ENCODE measurements at places on chromosomes 2 and 18.

DNA sequence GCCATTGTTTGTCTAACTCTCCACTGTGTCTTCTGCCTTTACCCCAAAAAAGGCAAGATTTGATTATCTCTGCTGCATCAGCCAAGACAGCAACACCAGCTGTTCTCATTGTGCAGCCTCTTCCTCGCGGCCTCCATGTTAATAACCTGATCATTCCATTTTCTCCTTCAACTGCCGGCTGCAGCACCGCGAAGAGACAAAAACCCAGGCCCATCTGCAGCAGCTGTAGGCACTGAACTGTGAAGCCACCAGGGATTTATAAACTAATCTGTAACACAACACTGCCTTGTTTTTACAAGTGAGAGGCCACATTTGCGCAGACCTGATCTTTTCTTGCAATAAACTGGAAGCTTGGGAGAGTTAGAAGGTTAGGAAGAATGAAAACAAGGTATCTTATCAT lies 147.8 kb downstream of the SATB2 start:
- no peak for DNase-seq

DNA sequence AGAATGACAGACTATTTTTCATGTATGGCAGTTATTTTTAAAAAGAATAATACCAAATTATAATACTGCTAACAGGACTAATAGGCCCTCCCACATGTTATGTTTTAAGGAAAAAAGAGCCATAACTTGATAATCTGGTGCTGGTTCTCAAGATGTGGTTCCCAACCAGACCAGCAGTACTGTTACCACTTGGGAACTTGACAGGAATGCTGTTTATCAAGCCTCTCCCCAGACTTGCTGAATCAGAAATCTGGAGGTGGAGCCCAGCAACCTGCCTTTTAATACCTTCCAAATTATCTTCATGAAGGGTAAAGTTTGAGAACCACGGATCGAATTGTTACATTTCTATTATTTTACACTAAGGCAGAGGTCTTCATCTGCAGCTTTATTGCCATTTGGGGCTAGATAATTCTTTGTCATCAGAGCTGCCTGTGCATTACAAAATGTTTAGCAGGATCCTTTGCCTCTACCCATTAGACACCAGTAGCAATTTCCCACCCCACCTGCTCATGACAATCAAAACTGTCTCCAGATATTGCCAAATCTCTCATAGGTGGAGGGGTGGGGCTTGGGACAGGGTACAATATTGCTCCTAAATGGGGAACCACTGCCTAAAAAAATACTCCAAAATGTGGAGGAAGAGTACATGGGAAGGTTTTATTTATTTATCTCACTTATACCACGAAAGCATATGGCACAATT lies 629.6 kb downstream of the ARHGAP15 start:
- no peak for DNase-seq

DNA sequence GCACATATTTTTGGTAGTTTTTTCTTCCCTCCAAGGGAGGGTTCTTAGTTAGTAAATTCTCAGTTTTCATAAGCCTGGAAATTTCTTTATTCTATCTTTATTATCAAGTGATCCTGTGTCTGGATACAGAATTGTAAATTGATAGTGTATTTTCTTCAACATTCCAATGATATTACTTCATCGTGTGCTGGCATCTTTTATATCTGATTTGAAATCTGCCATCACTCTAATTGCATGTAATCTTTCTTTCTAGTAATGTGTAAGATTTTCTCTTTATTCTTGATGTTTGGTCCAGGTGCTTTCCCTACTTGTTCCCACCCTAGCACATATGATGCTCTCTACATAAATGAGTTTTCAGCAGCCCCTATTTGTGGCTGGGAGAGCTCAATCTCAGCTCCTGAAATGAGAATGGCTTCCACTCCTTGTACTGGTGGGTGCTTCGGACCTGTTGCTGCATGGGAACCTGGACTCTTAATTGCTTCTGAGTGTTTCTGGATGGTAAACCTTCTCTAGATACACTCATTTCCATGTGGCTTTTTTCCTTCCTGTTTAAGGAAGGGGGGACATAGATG lies 102.7 kb downstream of the SMIM21 start:
- DNase-seq: no peak

DNA sequence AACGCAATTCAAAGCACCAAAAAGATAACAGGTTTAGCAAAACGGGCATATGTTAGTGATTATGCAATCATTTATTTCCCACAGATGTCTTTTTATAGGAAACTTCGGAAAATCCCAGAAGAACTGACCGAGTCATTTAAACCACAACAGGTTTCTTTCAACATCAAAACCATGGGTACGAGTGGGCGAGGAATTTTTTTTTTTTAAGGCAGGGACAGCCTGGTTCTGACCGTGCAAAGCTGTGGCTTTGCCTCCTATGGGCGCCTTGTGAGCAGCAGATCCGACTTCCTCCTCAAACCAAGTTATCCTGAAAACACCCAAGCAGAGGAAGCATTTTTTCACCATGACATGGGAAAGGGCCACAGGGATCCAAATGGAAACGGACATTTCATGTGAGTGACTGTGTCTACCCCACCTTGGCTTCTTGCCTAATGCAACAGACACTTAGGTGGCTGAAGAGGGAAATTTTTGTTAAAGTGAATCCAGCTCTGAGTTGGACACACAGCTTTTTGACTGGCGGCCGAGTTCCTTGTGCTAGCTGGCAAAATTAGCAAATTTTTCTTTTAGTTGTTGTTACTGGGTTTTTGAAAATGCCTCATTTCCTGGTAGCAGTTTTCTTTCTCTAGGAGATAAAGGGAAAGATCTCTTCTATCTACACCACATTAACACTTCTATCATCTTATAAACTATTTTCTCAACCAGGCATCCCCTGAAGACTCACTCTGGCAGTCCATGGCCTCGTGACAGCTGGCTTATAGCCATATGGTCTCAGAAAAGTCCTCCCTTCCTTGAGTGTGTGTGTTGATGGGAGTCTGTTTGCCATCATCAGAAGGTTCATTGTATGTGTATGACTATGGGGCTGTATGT lies 487.4 kb upstream of the ZEB2 start:
- DNase-seq: peak; percentile 71

DNA sequence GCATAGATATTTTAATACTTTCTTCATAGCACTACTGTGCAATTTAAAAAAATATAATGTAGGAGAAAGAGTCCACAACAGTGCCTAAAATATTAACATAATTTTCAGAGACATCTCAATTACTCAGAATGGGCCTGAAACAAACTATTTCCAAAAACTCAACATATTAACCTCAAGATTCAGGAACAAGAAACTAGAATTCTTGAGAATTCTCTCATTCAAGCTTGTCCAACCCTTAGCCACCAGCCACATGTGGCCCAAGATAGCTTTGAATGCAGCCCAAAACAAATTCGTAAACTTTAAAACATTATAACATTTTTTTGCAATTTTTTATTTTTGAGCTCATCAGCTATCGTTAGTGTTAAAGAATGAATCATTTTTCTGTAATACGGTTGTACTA lies 35.2 kb downstream of the LNPK start:
- no peak for DNase-seq

DNA sequence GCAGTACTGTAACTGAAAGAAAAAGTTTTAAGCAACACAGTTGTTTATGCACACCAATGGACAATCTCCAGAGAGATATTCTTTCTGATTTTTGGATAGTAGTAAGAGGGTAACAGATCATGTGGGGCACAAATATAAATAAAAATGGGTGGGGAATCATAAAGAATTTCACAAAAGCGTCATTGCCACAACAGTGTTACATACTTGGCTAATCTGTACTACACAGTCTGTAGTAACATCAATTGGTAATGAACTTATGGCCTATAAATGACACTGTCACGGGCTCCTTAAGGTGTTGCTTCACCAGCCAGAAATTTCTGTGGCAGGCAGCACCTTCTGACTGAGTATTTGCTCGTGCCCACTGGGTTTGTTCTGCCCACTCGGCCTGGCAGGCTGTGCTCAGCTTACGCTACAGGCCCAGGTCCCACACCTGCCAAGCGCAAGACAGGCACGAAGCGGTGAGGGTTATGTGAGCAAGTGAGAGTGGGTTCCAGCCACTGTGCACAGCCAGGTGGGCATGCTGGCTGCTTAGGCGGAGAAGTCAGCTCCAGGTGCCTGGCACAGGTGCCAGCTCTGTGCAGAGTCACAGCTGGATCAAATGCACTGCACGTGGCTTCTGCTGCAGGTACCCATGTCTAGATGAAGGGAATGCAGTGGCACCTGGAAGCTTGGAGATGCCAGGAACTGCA lies 532.5 kb upstream of the SLC39A10 start:
- DNase-seq: no peak

DNA sequence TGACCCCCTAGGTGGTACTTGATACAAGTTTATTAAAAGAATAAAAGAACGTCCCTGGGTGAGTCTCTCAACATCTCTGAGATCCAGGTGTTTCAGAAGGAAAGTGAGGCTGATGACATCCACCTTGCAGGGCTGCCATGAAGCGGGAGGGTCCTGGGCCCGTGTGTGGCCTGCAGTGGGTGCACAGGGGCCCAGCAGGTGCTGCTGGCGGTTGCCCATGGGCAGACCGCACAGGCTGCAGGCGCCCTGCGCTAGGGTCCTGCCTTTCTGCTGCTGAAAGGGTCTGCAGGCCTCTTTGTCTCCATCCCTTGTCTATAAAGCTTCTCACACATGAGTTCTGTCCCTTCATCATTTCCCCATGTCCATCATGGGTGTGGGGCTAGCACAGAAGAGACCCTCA lies 247.0 kb downstream of the TFCP2L1 start:
- no peak for DNase-seq

DNA sequence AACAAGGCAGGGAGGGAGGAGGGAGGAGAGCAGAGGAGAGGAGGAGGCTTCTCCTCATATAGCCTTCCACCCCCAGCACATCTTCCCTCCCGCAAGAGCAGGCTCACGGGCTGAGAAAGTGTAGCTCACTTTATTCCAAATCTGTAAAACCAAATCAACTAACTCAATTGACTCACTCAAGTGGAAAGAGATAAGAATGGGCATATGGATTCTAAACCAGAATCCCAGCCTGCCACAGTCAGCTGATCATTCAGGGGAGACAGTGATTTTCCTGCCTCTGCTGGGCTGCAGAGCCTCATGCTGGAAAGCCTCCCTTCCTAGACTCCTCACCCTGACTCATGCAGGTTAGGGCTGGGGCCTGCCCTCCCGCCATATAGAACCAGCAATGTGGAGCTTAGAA lies 4.2 kb upstream of the TWSG1 start:
- DNase-seq: no peak

- DNase-seq: no peak
Measured at GRCh38 chr18:65968239-65969004, 217.6 kb downstream of the CDH7 start.

DNA sequence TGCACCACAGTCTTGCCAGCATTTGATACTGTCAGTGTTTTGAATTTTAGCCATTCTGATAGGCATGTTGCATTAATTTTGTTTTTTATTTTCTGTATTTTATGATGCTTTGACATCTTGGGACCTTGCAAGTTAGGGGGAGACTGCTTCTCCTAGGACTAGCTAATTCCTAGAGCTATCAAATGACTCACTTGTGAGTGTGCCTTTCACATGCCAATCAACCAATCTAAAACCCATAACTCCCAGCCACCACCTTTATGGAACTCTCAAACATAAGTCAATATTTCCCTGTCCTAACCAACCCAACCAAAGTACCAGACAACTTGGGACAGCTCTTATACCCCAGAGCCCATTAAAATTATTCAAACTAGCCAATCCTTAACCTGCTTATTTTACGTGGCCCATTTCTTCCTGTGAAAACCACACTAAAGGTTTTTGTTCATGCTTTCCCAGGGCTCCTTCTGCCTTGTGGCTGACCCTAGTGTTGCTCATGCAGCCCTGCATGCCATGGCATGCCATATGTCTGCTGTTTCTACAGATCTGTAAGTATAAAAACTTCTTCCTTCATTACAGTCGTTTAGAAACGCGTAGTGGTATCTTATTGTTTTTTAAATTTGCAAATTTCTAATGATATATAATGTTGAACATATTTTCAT lies 230.1 kb downstream of the GPD2 start:
- DNase-seq: no peak

DNA sequence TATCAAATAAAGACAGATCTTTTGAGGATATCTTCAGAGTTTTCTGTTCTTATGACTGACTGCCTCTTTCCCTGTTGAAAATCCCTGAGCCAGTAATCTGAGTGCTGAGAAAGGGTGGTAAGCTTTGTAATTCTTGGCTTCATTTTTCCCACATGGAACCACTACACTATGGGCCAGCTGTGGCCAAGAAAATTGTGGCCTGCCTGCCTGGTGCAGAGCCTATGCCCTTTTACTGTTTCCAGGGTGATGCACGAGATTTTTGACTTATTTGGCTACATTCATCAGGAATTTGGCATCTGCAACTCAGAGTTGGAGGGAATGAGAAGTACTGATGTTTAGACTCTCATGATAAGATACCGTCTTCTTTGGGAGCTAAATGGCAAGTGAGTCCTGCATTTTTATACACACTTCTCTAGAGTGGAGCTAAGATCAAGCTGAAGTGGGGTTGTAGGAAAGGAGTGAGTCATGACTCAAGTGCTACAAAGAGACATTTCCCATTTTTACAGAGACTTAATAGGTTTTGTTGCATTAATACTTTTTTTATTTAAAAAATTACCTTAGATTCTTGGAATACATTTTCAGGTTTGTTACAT lies 328.2 kb upstream of the CDH7 start:
- DNase-seq: no peak

GRCh38 chr2:173058097-173058496 lies 17.5 kb upstream of the MAP3K20 start:
- DNase-seq: no peak

DNA sequence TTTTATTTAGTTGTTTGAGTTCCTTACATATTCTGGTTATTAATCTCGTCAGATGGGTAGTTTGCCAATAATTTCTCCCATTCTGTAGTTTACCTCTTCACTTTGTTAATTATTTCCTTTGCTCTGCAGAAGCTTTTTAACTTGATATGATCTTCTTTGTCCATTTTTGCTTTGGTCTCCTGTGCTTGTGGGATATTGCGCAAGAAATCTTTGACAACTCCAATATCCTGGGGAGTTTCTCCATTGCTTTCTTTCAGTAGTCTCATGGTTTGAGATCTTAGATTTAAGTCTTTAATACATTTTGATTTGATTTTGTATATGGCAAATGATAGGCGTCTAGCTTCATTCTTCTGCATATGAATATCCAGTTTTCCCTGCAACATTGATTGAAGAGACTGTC lies 389.2 kb downstream of the LRP1B start:
- DNase-seq: no peak

- no peak for DNase-seq
Measured at GRCh38 chr2:236047886-236048540, 120.2 kb downstream of the GBX2 start.

- no peak for DNase-seq
Measured at GRCh38 chr2:172011812-172012575, 12.2 kb downstream of the METAP1D start.

- DNase-seq: no peak
Measured at GRCh38 chr2:60976875-60977561, 40.5 kb upstream of the PEX13 start.

- no peak for DNase-seq
Measured at GRCh38 chr2:84925336-84925723, 19.9 kb downstream of the TMSB10 start.

GRCh38 chr2:51014759-51015158 lies 17.2 kb downstream of the NRXN1 start:
- no peak for DNase-seq

All from AG09319 (cell line).